ENCODE measurements at places on chromosomes 2 and 18.
A peak's percentile ranks its signal among the peaks of the same experiment; 100 is the strongest.

GRCh38 chr2:23350041-23350791, 34.8 kb upstream of the KLHL29 start:
- no peak for DNase-seq

GRCh38 chr18:7537145-7537544, 30.0 kb upstream of the PTPRM start:
- DNase-seq = no peak

DNA sequence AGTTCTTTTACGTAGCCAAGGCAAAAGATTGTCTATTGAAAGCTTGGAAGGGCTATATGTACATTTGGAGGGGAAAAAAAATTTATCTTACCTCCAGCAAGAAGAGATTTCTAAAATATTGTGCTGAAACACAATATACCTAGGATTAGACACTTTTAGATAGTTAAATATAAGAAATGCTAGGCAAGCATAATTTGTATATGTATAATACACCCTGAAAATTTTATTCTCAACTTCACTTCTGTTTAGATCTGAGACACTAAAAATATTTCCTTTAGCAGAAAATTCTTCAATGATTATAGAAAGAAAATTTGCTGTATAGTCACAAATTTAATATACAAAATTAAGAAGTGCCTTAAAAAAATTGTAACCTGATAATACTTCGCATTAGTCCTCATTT, 42.6 kb downstream of the ITGAV start:
- no peak for DNase-seq

DNA sequence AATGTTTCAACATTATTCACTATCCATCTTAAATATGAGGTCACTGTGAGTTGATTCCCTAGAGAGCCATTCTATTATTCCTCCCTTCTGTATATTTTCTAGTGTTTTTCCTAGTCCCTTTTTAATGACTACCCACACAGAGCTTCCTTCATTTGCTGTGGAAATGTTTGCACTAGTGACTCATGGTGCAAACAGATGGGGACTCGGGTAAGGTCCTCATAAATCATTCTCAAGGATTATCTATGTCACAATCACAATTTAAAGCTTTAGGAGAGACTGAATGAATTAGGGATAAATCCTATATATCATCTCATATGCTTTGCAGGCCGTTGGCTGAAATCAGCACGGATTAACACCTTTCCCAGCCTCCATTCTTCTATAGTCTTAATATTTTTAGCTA, 159.6 kb downstream of the DCC start:
- DNase-seq = no peak

DNA sequence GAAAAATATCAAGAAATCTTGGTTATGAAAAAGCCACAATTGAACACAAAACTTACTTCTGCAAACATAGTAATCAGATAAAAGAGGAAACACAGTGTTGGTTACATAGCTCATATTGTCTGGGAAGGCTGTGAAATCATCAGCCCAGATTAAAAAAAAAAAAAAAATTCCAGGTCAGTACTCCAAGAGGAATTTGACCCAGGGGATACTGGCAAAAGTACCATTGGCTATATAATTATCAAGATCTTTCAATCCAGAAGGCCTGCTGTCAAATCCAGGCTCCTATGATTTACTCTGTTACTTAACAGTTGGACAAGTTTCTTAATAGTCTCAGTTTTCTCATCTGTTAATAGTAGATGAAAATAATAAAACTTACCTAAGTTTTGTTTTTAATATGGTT, 12.9 kb upstream of the IKZF2 start:
- no peak for DNase-seq

- DNase-seq = no peak
These were observed 12.4 kb upstream of the CRYGA start for GRCh38 chr2:208175840-208176153.

DNA sequence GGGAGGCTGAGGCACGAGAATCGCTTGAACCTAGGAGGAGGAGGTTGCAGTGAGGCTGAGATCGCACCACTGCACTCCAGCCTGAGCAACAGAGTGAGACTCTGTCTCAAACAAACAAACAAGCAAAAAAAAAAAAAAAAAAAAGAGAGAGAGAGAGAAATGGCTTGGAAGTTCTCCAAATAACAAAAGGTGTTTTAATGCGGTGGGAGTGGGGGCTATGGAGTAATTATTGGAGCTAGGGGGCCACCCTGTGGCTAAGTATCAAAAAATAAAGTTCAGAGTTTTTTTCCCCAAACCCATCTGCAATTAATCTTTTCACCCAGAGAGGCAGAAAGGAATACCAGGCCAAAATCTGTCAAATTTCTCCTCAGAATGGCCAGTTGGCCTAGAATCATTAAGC, 23.0 kb upstream of the CEP68 start:
- no peak for DNase-seq

DNA sequence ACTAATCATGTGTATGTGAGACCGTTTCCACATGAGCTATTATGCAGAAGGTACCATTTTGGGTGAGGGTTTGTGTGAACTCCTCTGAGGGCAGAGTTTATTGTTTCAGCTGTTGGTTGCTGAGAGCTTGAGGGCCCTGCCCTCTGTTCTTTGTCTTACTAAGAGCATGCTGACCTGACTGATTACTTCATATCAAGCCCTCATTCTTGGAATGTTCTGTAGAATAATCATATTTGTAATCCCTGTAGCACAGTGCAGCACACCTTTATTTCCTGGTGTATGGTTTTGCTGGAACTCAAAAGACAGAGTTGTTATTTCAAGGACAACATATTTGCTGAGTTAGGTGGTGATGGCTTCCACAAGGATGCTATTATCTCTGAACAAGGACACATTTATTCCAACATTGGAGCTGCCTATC, 118.5 kb downstream of the GALNT3 start:
- DNase-seq = no peak

- peak; percentile 81 for DNase-seq
These were observed at the start of gene IWS1 for GRCh38 chr2:127526132-127527000. Gene IWS1, minus strand, starts transcription at chr2:127526489. Its CDS starts 281 bp downstream, at chr2:127526208.

DNA sequence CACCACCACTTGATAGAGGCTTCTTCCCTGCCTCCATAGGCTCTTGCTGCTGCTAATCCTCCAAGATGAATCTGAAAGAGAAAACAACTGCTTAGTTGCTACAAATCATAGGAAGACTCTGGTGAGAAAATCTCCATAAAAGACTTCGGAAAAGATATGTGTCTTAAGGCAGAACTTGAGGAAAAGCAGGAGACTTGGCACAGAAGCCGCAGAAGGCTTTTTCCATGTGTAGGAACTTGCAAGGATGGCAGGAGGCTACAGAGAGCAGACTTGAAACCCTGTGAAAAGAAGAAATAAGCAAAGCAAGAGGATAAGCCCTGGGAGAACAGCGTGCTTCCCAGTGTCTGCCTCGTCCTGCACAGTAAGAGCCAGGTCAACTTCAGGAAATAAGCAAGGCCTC, 128.2 kb upstream of the NDUFV2 start:
- DNase-seq = no peak

- DNase-seq = no peak
These were observed 269.4 kb upstream of the CHAC2 start for GRCh38 chr2:53498210-53498609.
